ENCODE measurements at places on chromosomes 2 and 18.

DNA sequence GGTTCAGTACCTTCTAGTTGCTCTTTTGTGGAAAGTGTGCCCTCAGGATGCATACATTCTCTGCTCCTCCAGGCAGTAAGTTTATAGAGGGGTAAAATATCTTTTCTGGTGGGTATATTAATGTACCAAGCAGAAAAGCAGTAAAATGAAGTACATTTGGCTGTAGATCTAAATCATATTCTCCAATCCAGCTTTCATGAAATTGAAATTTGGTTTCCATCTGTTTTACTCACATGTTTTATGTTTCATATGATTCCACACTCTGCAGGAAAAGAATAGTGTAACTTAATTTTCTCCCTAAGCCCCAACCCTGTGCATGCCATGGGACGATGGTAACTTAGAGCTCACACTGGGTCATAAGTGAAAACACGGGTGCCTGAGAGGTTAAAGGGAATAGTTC, 172.3 kb downstream of the AKAIN1 start:
- DNase-seq: no peak

DNA sequence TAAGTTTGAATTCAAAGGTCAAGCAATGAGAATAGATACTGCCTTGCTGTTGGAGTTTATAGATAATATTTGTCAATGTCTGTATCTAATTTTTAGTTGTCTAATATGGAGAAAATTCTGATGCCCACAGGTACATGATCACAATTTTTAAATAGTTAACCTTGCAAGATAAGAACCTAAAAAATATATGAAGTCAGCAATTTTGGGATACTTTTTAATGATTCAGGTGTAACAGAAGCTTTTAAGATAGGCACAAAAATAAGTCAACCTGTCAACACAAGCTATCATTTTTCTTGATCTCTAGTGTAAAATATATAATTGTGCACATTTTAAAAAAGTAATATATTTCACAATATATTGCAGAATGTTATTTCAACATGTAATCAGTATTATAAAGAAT, 92.5 kb upstream of the IL1R2 start:
- DNase-seq: no peak

DNA sequence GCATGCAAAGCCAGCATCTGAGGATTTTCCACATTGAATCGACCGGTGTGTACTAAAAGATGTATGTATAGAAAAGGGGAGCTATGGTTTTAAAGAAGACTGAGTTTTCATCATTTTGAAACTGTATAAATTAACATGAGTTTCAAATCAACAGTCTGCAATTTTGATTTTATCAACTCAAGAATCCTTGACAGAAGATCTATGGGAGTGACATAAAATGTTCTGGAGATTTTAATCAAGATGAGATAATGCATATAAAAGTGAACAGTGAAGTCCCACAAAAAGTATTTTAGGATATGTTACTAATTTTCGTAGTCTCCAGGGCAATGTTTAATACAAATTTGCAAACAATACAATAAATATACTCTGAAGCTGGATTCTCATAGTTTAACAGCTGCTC, 24.0 kb upstream of the CERS6 start:
- DNase-seq: no peak

- no peak for DNase-seq
These were observed 24.2 kb downstream of the RAPH1 start for GRCh38 chr2:203510941-203511305.

- DNase-seq: no peak
These were observed 7.1 kb downstream of the CIB4 start for GRCh38 chr2:26633993-26634595.

- no peak for DNase-seq
These were observed 151.6 kb upstream of the MSH6 start for GRCh38 chr2:47631306-47631705.

DNA sequence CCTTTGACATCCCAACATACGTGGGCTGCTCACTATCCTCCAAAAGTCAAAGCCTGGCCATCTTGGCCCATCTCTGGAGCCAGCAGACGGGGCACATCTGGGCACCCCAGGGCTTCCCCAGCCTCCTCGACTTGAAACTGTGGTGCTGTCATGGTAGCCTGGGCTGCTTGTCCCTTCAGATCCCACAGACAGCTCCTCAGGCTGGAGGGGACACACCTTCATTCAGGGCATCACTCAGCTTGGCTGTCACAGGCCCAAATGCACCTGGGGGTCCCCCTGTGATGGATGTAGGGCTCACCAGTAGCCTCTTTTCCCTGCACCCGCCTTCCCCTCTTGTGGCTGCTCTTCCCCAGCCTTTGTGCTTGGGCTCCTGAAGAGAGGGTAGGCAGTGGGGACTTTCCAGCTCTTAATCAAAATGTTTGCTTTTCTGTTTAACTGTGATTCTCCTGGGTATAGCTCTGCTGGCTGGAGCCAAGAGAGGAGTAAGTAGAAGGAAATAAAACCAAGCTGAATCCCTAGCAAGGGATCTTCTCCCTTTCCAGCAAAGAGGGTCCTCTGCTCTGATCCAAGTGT, 92.3 kb downstream of the GYPC start:
- no peak for DNase-seq

- peak; percentile 16 for DNase-seq
These were observed 14.3 kb upstream of the TANC1 start for GRCh38 chr2:158953926-158954763.

- peak; percentile 84 for DNase-seq
These were observed 137.6 kb downstream of the TNS1 start for GRCh38 chr2:217864963-217865772.

DNA sequence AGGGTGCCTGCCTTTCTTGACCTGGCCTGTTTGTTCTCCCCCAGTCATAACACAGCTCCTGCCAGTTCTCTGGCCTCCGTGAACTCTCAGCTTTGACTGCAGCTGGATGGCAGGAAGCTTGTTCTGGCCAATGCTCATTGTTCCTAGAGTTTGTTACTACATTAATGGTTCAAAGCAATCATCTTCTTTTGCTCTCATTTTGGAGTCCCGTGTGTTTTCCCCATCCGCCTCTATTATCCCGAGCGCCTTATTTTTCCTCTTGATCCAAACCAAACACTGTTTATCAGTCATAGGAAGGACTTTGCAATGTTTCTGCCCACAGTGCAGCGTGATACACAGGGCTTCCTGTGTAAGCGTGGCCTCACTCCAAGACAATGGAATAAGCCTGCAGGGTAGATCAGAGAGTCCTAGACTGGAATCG, 184.3 kb upstream of the APCDD1 start:
- no peak for DNase-seq

DNA sequence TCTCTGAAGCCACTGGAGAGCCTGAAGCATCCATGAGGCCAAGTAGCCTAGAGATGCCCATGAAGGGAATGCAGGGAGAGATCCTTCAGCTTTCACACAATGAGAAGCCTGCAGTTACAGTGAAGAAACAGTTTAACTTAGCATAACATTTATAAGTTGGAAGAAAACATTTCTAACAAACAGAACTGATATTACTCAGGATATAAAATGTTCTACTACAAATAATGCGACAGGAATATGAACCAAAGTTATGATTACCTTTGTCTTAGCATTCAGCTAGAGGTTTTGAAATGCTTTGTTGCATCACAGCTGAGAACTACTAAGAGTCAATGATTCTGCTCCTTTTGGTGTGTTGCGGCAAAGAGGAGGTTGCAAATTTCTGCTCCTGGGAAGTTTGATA, 6.9 kb upstream of the KYNU start:
- peak; percentile 10 for DNase-seq

DNA sequence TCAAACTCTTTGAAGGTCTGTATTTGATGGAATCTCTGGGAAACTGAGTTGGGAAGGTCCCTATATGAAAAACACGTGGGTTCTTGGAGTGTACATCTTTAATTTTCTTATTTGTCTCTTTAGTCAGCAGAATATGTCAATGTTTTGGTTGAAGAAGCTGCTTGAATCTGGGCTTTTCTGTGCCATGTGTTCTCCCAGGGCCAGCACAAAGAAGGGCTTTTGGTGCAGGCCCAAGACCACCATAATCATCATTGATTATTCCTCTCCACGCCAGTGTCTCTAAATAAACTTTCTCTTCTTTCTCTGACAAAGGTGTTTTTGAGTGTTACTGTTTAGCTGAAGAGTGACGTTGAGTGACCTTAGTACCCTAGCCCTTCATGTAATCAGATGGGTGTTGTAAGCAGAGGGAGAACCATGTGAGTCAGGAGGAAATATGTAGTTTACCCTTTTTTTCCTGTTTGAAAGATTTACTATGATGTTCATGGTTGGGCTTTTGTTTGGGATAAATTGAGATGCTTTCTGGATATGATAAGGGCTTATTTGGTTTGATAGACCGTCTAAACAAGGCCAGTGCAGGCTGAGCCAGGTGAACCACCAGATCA, 11.6 kb upstream of the TNP1 start:
- DNase-seq: no peak

- no peak for DNase-seq
These were observed 151.5 kb downstream of the ERBB4 start for GRCh38 chr2:212387146-212387545.

GRCh38 chr2:211175956-211176355, 619.6 kb downstream of the CPS1 start:
- no peak for DNase-seq

- no peak for DNase-seq
These were observed 165.5 kb downstream of the GLI2 start for GRCh38 chr2:120901201-120901600.

- DNase-seq: no peak
These were observed 30.9 kb upstream of the IL37 start for GRCh38 chr2:112880091-112880531.

DNA sequence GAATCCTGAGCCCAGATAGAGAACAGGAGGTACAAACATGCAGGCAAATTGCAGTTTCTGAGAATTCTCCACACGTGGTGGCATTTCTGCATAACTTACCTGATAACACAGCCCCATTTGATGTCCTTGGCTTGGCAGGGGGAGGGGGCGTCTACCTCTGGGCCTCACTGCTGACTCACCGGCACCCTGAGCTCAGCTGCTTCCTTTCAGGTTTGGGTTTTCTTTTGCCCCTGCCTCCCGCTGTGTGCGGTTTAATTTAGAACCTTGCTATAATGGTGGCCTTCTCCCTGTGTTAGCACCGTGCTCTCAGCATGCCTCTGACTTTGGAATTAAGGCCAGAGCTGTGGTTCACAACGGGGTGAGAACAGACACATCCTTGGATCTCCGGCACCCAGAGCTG, 4.4 kb downstream of the CTIF start:
- no peak for DNase-seq

GRCh38 chr2:240994171-240994896, 4.1 kb upstream of the SNED1 start:
- no peak for DNase-seq

Measured in B cell (primary cell).